ENCODE measurements at places on chromosomes 7 and 10. TPM values are rescaled to one million over a fixed set of nuclear protein-coding genes. Genes with fewer than 3 reads are reported as not detected.

PSTK gene
- total RNA-seq = 8.1 TPM

ABCB4 gene
- total RNA-seq = 4.6 TPM

SFXN2 gene
- 16.8 TPM for total RNA-seq

CPEB3 gene
- total RNA-seq = 18.1 TPM

CPN1 gene
- not detected for total RNA-seq

PDE1C gene
- 60.9 TPM for total RNA-seq

ARHGEF35 gene
- total RNA-seq = 6.2 TPM

MARCHF5 gene
- total RNA-seq = 39.0 TPM

KCNMA1 gene
- total RNA-seq = 114 TPM

CXCL12 gene
- total RNA-seq = 117 TPM

CABCOCO1 gene
- 2.5 TPM for total RNA-seq

IL2RA gene
- total RNA-seq = 0.44 TPM

USP6NL gene
- total RNA-seq = 35.7 TPM

FRMD4A gene
- 103 TPM for total RNA-seq

HTR7 gene
- 1.2 TPM for total RNA-seq

ATG9B gene
- 1.9 TPM for total RNA-seq

ADAM22 gene
- 42.2 TPM for total RNA-seq

VAX1 gene
- 0.33 TPM for total RNA-seq

NEUROG3 gene
- not detected for total RNA-seq

ST8SIA6 gene
- total RNA-seq = 4.4 TPM

ZNF37A gene
- total RNA-seq = 42.6 TPM

IFIT1 gene
- total RNA-seq = 17.8 TPM

APBB1IP gene
- 2.9 TPM for total RNA-seq

ANXA8 gene
- total RNA-seq = 0.88 TPM

PHKG1 gene
- total RNA-seq = 4.7 TPM

OPN1SW gene
- 35.2 TPM for total RNA-seq

TMEM236 gene
- 0.44 TPM for total RNA-seq

CLRN3 gene
- not detected for total RNA-seq

COL1A2 gene
- total RNA-seq = 6,947 TPM

OR2A42 gene
- total RNA-seq = 0.16 TPM

ETV1 gene
- total RNA-seq = 20.0 TPM

SLC18A2 gene
- 7.0 TPM for total RNA-seq

NEUROD6 gene
- total RNA-seq = 0.93 TPM

GPR141 gene
- 1.9 TPM for total RNA-seq

DUSP5 gene
- total RNA-seq = 38.1 TPM

OR2A7 gene
- 5.7 TPM for total RNA-seq

CPA4 gene
- total RNA-seq = 3.6 TPM

UMAD1 gene
- 17.3 TPM for total RNA-seq

GCK gene
- total RNA-seq = 5.9 TPM

MACC1 gene
- total RNA-seq = 4.3 TPM

FGF8 gene
- 4.0 TPM for total RNA-seq

NXPH1 gene
- 1.6 TPM for total RNA-seq

SERPINE1 gene
- 6.8 TPM for total RNA-seq

TAX1BP1 gene
- total RNA-seq = 128 TPM

POLR3A gene
- total RNA-seq = 30.6 TPM
